Sciatic nerve (tissue), 2 donors: ENCODE measurements at places on chromosomes 4 and X.

GRCh38 chr4:156634612-156635011, 337.0 kb downstream of the PDGFC start:
- no peak for DNase-seq

- no peak for DNase-seq
Measured at GRCh38 chrX:131595120-131595519, 51.2 kb downstream of the OR13H1 start.

GRCh38 chr4:41102414-41103092, 111.8 kb downstream of the APBB2 start:
- no peak for DNase-seq

- no peak for DNase-seq
Measured at GRCh38 chr4:155745984-155746383, 12.8 kb upstream of the GUCY1B1 start.

DNA sequence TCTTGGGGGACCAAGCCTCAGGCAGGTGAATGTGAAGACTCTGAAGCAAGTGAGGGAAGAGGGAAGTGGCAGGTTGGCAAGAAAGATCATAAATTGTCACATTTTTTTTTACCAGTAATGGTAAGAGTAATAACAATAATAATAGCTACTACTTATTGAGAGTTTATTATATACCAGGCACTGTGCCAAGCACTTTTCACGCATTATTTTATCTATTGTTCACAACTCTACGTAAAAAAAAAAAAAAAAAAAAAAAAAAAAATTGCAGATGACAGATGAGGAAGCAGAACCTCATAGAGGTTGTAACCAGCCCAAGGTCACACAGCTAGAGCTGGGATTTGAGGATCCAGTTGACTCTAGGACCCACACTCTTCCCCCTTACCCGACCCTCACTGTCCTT, 40.9 kb downstream of the TSC22D3 start:
- DNase-seq, result no peak

DNA sequence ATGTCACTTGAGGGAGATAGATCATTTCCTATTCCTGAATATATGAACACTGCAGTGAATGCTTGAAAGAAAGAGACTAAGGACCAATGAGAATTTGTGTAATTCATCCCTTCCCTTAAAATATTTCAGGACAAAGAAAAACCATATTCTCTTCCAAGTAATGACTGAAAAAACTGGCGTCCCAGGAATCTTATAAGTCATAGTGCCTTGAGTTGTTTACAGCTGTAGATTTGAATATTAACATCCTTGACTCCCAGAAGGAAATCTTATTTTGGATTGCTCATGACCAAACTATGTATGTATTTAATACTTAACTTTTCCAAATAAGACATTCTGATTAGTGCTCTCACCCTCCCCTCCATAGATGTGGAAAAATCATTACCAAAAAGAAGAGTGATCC, 55.5 kb downstream of the CLDN22 start:
- DNase-seq, result no peak

GRCh38 chr4:36278789-36279188, 2.6 kb upstream of the DTHD1 start:
- DNase-seq, result no peak

DNA sequence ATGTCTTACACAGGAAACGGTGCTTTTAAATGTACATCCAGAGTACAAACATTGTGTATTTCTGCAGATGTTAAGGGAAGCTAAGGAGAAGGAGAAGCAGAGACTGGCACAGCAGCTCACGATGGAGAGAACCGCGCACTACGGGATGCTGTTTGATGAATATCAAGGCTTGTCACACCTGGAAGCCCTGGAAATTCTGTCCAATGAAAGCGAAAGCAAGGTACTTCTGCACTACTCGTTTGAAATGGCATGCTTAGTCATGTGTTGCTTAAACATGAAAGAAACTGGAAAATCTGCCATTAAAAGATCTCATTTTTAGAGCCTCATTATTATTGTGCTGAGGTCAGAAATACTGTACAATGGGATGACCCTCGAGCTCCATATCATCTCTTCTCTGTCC, 47.2 kb downstream of the FAM114A1 start:
- DNase-seq, result no peak

DNA sequence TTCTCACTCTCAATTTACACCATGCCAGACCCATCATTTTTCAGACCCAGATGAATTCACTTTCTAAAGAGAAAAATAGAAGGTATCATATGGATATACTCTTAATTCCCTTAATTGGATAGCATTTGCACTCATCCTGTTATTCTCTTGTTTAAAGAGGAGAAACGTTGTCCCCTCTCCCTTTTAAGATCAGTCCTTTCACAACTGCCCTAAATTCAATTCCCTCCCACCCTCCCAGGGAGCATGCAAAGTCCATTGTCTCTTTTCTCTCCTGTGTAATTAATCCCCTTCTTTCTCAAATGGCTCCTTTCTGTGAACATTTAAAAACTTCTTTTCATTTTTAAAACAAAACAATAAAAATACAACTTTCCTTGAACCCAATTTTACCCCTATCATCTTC, 124.7 kb upstream of the TLL1 start:
- DNase-seq, result no peak

- DNase-seq, result no peak
Measured at GRCh38 chrX:110569506-110569905, 210.9 kb downstream of the RTL9 start.

- DNase-seq, result no peak
Measured at GRCh38 chr4:73917081-73917501, 47.9 kb downstream of the CXCL1 start.

- DNase-seq, result no peak
Measured at GRCh38 chr4:15833801-15834200, 55.7 kb downstream of the CD38 start.

- no peak for DNase-seq
Measured at GRCh38 chr4:81874661-81875515, 403.2 kb upstream of the RASGEF1B start.

- no peak for DNase-seq
Measured at GRCh38 chr4:82320351-82320750, 53.4 kb downstream of the HNRNPD start.

DNA sequence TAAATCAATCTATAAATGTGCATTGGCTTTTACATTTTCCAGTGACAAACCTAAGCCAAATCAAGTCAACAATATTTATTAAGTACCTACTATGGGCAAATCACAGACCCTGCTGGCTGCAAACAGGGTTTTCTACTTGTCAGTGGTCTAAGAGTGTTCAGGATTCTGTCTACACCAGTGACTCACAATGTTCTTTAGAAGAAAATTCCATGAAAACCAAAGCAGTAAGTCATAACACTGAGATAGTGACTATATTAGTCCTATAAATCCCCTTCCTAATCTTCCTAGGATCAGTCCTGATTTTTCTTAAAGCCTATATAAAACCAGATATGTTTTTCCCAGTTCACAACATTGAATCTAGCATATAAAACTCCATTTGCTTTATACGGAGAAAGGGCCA, 69.7 kb downstream of the PPP3CA start:
- no peak for DNase-seq
